ENCODE measurements at places on chromosomes 16 and 17. TPM values are rescaled to one million over a fixed set of nuclear protein-coding genes. Genes with fewer than 3 reads are reported as not detected.

DNA sequence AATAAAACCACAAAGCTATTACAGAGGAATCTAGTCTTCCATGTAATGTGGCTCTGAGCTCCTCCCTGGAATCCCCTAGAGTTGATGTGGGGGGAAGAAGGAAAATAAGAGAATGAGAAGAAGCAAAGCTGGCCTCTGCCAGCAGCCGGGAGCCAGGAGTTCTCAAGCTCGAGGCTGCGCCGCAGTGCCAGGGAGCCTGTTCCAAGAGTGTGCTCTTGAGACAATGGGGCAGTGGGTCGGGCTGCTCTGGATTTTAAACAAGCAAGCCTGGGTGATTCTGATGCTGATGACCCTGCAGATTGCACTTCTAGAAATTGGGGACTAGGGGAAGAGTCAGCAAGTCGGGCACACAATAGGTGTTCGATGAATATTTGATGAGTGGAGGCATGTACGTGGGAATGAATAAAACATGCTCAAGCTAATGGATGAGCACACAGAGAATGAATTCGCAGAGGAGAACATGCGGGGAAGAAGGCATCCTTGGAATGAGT lies 119.9 kb downstream of the CMIP start:
- no peak for DNase-seq

WFIKKN1 gene
- total RNA-seq: 0.70 TPM

TNFSF13 gene
- 0.11 TPM for total RNA-seq

ITGA2B gene
- 0.10 TPM for total RNA-seq

TBC1D3H gene
- total RNA-seq: not detected

DNA sequence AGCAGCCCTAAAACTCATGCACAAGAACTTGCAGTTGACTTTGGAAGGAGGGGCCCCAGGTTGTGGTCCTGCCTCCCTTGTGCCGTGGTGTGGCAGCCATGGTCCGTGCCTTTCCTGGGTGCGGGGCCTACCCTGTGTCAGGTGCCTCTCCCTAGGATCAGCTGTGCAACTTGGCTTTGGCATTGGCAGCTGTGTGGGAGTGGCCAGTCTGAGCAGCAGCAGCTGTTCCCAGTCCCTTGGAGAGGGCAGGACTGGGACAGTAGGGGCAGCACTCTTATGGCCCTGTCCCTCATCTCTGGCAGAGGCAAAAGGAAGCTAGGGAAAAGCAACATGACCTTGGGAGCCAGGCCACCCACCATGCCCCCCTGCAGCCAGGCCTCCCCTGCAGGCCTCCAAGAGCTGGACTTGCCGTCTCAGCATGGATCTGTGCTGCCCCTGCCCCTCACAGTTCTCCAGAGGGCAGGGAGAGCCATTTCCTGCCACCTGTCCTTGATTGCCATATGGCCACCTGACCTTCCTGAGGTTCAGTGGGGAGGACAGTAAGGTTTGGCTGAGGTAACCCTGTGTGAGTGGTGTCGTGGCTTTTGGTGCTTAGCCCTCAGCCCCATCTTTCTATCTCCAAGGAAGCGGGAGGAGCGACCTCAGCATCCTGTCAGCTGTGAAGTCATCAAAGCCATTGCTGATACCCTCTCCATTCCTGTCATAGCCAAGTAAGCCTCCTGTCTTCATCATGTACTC lies 15.5 kb upstream of the NFATC3 start:
- DNase-seq: peak; percentile 98

DNA sequence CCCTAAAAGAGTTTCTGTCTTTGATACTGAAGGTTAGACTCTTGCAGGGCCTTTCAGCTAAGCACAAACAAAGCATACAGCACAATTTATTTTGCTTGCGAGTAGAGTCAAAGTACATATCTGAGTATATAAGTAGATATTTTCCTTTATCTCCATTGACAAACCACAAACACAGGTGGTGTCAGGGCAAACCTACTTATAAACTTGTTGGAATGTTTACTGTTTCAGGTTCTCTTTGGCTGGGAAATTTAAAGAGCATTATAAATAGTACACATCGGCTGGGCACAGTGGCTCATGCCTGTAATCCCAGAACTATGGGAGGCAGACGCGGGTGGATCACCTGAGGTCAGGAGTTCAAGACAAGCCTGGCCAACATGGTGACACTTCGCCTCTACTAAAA lies 442.6 kb upstream of the PSMD7 start:
- DNase-seq: no peak

All from myocyte (in vitro differentiated cells).